Peyer's patch (tissue), 4 donors: ENCODE measurements at places on chromosomes 6 and 20. TPM values are rescaled to one million over a fixed set of nuclear protein-coding genes. Genes with fewer than 3 reads are reported as not detected.

GRCh38 chr6:14108571-14109410 lies 8.8 kb upstream of the CD83 start:
- DNase-seq, result no peak

GRCh38 chr6:170286246-170286933 lies 4.5 kb downstream of the DLL1 start:
- DNase-seq, result peak; percentile 61

- no peak for DNase-seq
Observed at GRCh38 chr6:149041953-149042352, 275.6 kb upstream of the TAB2 start.

DNA sequence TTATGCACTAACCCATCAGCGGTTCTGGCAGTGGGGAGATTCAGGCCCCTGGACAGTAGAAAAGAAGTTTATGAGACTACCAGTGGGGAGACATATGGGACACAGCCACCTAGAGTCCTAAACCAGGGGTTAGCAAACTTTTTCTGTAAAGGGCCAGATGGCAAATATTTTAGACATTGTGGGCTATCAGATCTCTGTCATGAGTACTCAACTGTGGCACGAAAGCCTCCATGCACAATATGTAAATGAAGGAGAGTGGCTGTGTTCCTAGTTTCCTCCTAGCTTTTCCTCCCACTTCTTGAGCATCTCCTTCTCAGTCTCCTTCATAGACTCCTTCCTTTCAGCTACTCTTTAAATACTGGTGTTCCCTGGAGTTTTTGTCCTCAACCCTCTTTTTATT lies 3.3 kb upstream of the HLA-DMA start:
- no peak for DNase-seq

CCDC170 gene
- total RNA-seq, result not detected

SYCP2 gene
- total RNA-seq, result 2.5 TPM

PRDM13 gene
- not detected for total RNA-seq
